ENCODE measurements at places on chromosomes 4 and X.

DNA sequence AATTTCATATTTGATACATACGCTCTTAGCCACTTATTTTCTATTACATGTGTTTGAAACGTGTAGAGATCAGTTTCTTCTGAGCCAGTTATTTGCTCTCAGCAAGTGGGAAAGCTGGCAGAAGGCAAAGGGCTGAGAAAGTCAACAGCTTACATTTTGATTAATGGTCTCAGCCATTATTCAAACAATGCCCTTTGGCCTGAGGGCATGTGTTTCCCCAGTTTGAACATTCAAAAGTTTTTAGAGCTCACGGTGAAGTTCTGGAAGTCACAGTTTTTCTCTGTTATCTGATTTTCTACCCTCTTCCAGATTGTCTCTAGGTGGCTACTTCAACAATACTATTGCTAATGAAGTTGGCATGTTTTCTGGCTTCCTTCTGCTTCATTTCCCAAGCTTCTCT, 591.8 kb upstream of the CPEB2 start:
- no peaks in the 10 kb centered on the region for H3K36me3 ChIP-seq
- H3K4me1 ChIP-seq: peaks cover 17% of the 10 kb centered on the region
- H3K27me3 ChIP-seq: no peaks in the 10 kb centered on the region
- no peak overlapping the region for H3K4me3 ChIP-seq
- no peak for DNase-seq

- no peak overlapping the region for H3K4me3 ChIP-seq
- H3K27me3 ChIP-seq: no peaks in the 10 kb centered on the region
- H3K27ac ChIP-seq: no peak overlapping the region
- no peaks in the 10 kb centered on the region for H3K36me3 ChIP-seq
- no peak for DNase-seq
Observed at GRCh38 chrX:22345884-22346283, 73.2 kb downstream of the CBLL2 start.

DNA sequence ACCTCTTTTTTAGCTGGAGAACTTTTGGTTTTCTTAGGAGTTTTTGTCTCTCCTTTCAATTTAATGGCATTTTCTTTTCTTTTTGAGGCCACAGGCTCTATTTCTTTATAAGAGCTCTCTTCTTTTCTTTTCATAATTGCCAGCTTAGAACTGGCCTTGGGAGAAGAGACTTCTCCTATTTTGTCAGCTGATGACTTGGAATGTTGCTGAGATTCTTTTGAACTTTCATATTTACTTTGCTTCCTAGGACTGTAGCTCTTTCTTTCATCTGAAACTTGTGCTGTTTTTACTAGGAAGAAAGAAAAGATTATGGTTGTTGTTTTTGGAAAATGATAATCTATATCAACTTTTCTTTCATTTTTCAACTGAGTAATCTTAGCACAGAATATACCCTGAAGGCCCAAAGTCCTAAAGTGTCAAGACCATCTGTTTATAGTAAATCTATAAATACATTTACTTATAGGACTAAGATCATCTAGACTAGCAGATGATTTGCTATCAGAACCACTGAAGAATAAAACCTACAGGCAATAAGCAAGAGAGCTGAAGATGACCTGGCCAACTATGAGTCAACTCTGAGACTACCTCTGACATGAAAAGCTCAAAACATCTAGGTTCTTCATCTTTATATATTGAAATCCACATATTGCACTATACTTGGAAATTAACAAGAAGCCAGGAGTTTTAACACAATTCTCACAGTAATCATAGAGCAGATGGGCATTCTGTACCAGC, 45.6 kb downstream of the RFC1 start:
- no peaks in the 10 kb centered on the region for H3K27me3 ChIP-seq
- H3K36me3 ChIP-seq: peaks cover 10% of the 10 kb centered on the region
- H3K4me1 ChIP-seq: peaks cover 6% of the 10 kb centered on the region
- no peak overlapping the region for H3K4me3 ChIP-seq
- no peak overlapping the region for H3K27ac ChIP-seq

GRCh38 chr4:140090215-140090731, 63.7 kb downstream of the MAML3 start:
- no peak for DNase-seq
- no peaks in the 10 kb centered on the region for H3K36me3 ChIP-seq
- no peak overlapping the region for H3K4me3 ChIP-seq

GRCh38 chrX:110032534-110033147, 29.7 kb downstream of the TMEM164 start:
- H3K27ac ChIP-seq: no peak overlapping the region
- H3K4me1 ChIP-seq: peaks cover 33% of the 10 kb centered on the region
- H3K27me3 ChIP-seq: no peaks in the 10 kb centered on the region
- DNase-seq: no peak
- peaks cover 6% of the 10 kb centered on the region for H3K36me3 ChIP-seq

DNA sequence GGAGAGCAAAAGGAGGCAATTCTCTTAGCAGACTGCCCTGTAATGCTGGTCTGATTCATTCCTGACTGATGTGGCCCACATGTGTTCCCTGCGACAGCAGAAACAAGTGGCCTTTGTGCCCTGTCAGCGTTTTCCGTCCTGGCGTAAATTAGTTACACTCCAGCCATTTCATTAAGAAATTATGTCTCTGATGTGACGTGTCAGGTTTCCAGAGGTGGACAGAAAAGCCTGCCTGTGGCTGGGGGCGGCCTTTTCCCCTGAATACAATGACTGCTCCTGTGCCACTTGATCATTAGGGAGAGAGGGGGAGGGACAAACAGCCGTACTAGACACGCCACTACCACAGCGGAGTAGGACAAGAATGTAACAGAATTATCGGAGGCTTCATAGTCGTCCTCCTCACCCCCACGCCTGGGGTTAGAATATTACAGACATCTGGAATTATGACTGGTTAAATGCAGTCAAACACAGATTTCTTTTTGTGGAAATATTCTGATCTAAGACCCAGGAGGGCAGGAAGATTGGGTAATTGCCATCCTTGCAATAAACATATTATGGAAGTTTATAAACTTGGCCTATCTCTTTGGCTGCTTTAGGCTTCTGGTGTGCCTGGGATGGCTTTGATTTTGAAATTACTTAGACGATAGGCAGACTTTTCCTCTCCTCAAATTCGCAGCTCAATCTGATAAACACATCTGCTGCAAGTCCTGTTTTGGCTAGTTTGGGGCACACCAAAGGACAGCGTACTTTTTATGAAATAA, 146.2 kb upstream of the BCOR start:
- no peak overlapping the region for H3K27ac ChIP-seq
- no peak for DNase-seq
- H3K36me3 ChIP-seq: no peaks in the 10 kb centered on the region
- peaks cover 3% of the 10 kb centered on the region for H3K27me3 ChIP-seq
- no peak overlapping the region for H3K4me3 ChIP-seq
- H3K4me1 ChIP-seq: peaks cover 5% of the 10 kb centered on the region

- no peak overlapping the region for H3K27ac ChIP-seq
- no peaks in the 10 kb centered on the region for H3K4me1 ChIP-seq
- H3K36me3 ChIP-seq: no peaks in the 10 kb centered on the region
- DNase-seq: no peak
Observed at GRCh38 chrX:79412972-79413371, 45.8 kb upstream of the ITM2A start.

DNA sequence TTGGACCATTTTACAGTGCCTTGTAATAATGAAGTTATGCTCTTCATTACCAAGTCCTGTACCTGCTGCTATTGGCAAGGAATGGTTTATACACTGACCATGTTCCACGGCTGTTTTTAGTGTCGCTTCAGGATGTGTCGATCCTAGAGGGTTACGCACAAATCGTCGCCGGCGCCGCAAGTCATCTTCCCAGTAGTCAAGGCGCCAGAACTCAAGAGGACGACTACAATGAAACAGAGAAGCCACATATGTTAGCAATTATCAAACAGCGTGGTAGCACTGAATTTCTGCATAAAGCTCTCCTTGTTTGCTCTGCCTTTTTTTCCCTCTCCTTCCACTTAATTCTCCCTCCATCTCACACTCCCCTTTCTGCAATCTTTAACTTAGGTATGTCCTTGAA, 17.0 kb downstream of the MAB21L2 start:
- no peak for DNase-seq
- no peaks in the 10 kb centered on the region for H3K27me3 ChIP-seq
- peaks cover 7% of the 10 kb centered on the region for H3K36me3 ChIP-seq
- H3K27ac ChIP-seq: no peak overlapping the region
- no peak overlapping the region for H3K4me3 ChIP-seq
- H3K4me1 ChIP-seq: peaks cover 2% of the 10 kb centered on the region

- no peaks in the 10 kb centered on the region for H3K36me3 ChIP-seq
- H3K4me1 ChIP-seq: peaks cover 4% of the 10 kb centered on the region
- peak overlapping the region; percentile 4 for H3K27ac ChIP-seq
- DNase-seq: no peak
- no peaks in the 10 kb centered on the region for H3K27me3 ChIP-seq
Observed at GRCh38 chrX:134025986-134026545, 40.7 kb upstream of the GPC3 start.

GRCh38 chr4:55378617-55379467, 16.9 kb upstream of the TMEM165 start:
- no peaks in the 10 kb centered on the region for H3K4me1 ChIP-seq
- no peak overlapping the region for H3K4me3 ChIP-seq
- no peaks in the 10 kb centered on the region for H3K27me3 ChIP-seq
- DNase-seq: no peak
- H3K27ac ChIP-seq: no peak overlapping the region

GRCh38 chrX:100623001-100623400, 13.6 kb downstream of the TSPAN6 start:
- no peaks in the 10 kb centered on the region for H3K4me1 ChIP-seq
- H3K4me3 ChIP-seq: no peak overlapping the region
- H3K27me3 ChIP-seq: no peaks in the 10 kb centered on the region
- H3K27ac ChIP-seq: no peak overlapping the region

- DNase-seq: no peak
- H3K4me3 ChIP-seq: no peak overlapping the region
- H3K4me1 ChIP-seq: peaks cover 2% of the 10 kb centered on the region
- H3K36me3 ChIP-seq: no peaks in the 10 kb centered on the region
- H3K27me3 ChIP-seq: peaks cover 39% of the 10 kb centered on the region
- no peak overlapping the region for H3K27ac ChIP-seq
Observed at GRCh38 chr4:121053601-121054143, 18.7 kb downstream of the NDNF start.

- H3K4me1 ChIP-seq: peaks cover 2% of the 10 kb centered on the region
- no peaks in the 10 kb centered on the region for H3K27me3 ChIP-seq
- DNase-seq: no peak
- H3K36me3 ChIP-seq: no peaks in the 10 kb centered on the region
- H3K27ac ChIP-seq: no peak overlapping the region
- no peak overlapping the region for H3K4me3 ChIP-seq
Observed at GRCh38 chr4:23061431-23061830, 368.7 kb downstream of the GBA3 start.

DNA sequence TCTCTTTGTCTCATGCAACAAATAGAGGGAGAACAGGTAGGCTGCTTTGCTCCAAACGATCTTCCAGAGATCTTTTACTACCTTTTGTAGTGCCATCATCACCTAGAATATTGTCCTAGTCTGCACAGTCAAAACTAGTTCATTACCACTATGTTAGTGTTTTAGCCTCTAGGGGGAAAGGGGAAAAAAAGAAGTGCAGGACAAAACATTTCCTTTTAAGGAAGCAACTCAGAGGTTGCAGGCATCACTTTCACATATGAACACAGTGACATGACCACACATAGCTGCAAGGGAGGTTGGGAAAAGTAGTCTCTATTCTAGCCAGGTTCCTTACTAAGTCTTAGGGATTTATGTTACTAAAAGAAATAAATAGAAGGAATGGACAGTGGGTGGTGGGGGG, 39.3 kb upstream of the RAP2C start:
- H3K36me3 ChIP-seq: peaks cover 1% of the 10 kb centered on the region
- DNase-seq: no peak
- H3K27ac ChIP-seq: no peak overlapping the region
- no peaks in the 10 kb centered on the region for H3K27me3 ChIP-seq
- H3K4me1 ChIP-seq: no peaks in the 10 kb centered on the region
- no peak overlapping the region for H3K4me3 ChIP-seq

GRCh38 chr4:99447079-99447478, 11.9 kb upstream of the ADH7 start:
- peaks cover 10% of the 10 kb centered on the region for H3K4me1 ChIP-seq
- H3K4me3 ChIP-seq: no peak overlapping the region
- DNase-seq: no peak
- H3K27me3 ChIP-seq: no peaks in the 10 kb centered on the region

- no peak for DNase-seq
- no peak overlapping the region for H3K27ac ChIP-seq
- H3K36me3 ChIP-seq: no peaks in the 10 kb centered on the region
- H3K4me1 ChIP-seq: no peaks in the 10 kb centered on the region
- H3K27me3 ChIP-seq: peaks cover 38% of the 10 kb centered on the region
Observed at GRCh38 chr4:5995901-5996623, 22.2 kb downstream of the C4orf50 start.

DNA sequence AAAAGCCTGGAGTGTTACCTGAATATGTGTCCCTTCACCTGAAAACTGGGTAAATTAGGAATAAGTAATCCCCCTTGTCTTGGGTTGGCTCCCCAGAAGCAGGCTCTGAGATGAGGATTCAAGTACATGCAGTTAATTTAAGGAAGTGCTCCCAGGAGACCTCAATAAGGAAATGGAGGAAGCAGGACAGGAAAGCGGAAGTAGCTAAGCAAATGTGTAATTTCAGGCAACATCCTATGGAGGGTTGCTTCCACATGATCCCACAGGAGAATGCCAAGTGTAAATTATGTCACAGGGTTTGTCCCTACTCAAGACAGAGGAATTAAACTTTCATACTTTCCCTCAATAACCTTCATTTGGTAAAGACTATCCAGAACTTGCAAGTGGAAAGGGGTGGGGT, 48.1 kb upstream of the ARHGEF6 start:
- H3K4me3 ChIP-seq: no peak overlapping the region
- H3K27me3 ChIP-seq: no peaks in the 10 kb centered on the region

DNA sequence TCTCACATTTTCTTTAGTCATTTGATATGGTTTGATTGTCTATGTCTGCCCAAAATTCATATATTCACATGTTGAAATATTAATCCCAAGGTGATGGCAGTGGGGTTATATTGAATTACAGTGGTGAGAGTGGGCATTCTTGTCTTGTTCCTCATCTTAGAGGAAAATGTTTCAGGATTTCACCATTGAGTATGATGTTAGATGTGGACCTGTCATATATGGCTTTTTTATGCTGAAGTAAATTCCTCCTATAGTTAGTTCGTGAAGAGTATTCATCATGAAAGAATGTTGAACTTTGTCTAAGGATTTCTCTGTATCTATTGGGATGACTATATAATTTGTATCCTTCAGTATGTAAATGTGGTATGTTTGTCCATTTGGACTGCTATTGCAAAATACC, 512.3 kb upstream of the EPHA5 start:
- no peak for DNase-seq
- no peak overlapping the region for H3K27ac ChIP-seq
- no peaks in the 10 kb centered on the region for H3K27me3 ChIP-seq
- H3K4me3 ChIP-seq: no peak overlapping the region

All from progenitor cell of endocrine pancreas (in vitro differentiated cells).